ENCODE measurements at places on chromosomes 7 and 10.

GRCh38 chr7:94436018-94436604 is 41.4 kb downstream of the COL1A2 start:
- peak; percentile 88 for DNase-seq

- DNase-seq: peak; percentile 14
Measured at GRCh38 chr7:135976312-135977006, 700 bp downstream of the MTPN start.

GRCh38 chr7:10646194-10646593 is 327.5 kb upstream of the PHF14 start:
- no peak for DNase-seq

- no peak for DNase-seq
Measured at GRCh38 chr7:127650847-127651555, 993 bp upstream of the SND1 start.

DNA sequence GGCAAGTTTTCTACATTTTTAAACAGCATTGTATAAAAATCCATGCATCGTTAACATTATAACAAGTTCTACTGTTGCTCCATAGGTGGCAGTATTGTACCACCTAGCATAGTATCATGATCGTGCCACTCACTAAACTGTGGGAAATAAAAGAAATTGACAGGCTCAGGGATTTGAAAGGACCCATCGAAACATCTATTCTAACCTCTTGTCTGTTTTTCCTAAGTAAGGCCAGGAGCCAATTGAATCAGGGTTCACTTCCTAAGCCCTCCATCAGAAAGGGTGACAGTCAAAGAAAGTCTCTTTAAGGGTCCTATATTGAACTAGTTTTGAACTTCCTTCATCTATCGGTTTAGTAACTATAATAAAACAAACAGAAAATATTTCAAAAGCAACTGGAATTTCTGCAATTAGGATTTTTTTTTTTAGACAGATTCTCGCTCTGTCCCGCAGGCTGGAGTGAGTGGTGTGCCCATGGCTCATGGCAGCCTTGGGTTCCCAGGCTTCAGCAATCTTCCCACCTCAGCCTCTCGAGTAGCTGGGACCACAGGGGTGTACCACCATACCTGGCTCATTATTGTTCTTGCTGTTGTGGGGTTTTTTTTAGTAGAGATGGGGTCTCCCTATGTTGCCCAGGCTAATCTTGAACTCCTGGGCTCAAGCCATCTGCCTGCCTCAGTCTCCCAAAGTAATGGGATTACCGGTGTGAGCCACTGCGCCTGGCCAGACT is 9.4 kb downstream of the HACD1 start:
- no peak for DNase-seq

GRCh38 chr7:42234736-42235135 is 2.3 kb downstream of the GLI3 start:
- DNase-seq: no peak

DNA sequence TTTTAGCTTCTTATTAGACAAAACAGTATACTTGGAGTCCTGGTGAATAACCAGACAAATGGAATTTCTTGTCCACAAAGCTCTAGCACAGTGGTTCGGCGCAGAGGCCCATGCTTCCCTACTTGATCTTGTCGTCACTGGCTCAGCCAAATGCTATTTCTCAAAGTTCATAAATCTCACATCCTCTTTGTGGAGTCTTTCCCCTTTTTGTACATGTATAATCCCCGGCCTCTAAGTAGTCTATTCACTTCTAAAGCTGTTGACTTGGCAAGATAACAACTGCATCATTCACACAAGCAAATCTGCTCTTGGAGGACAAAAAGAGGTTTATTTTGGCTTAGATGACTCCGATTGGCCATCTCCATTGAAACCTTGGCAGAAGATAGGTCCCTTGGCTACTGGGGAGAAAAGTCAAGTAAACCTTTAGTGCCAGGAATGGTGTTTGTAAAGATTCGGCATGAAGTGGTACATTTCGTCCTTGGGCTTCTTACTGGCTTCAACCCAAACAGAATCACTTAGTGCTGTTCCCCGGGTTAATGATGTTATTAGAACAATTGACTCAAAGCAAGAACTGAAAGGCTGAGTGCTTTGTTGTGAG is 5.1 kb upstream of the AKR1E2 start:
- no peak for DNase-seq

DNA sequence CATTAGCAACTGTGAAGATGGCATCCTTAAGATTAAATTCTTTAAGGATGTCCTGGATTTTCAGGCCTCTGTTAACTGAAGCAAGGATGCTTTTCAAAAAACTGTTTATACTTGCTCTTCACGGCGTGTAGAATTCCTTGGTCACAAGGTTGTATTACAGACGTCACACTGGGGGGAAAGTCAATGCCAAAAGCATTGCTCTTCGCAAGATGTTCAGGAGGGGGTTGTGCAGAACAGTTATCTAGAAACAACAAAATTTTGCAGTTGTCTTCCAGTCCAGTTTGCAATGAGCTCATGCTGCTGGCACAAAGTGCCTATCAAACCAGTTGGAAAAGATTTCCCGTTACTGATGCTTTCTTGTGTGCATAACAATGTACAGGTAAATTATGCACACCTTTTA is 8.2 kb upstream of the KIF20B start:
- no peak for DNase-seq

DNA sequence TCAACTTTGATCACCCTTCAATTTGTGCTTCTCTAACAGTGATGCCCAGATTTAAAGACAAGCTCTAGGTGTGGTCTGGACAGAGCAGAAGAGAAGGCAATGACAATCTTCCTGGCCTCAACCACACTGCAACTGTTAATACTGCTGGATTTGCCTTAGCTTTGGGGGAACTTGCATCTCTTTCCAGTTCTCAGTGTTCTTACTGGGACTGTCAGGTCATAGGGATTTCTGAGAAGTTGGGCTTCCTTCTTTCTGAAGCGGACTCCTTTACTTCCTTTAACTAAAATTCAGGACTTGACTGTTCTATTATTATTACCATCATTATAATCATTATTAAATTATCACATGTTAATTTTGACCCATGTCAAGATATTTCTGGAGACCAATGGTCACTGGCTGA is 80.8 kb downstream of the OSBPL3 start:
- DNase-seq: no peak

- no peak for DNase-seq
Measured at GRCh38 chr7:44858161-44858560, 10.3 kb upstream of the H2AZ2 start.

- DNase-seq: no peak
Measured at GRCh38 chr10:78772986-78773530, 295.7 kb upstream of the ZMIZ1 start.

DNA sequence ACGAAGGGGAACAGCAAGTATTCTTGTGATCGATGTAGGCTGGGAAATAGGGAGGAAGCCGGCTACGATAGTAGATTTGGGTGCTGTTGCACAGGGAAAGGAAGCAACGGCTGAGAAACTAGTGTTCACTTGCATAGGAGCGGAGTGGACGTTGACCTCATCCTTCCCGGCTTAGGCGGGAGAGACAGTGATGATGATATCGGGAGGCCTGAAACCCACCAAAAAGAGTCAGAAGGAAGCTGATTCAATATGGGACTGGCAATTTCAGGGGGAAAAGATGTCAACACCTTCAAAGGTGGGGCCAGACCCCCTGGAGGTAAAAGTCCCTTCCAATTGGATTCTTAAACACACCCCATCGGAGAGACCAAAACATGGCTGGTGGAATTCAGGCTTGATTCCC is 61.3 kb downstream of the CARD11 start:
- DNase-seq: no peak

Data from head of caudate nucleus (tissue), 42 donors.